Activated CD4-positive, alpha-beta T cell treated with anti-CD3 and anti-CD28 coated beads, Interleukin-2, Interleukin-6, amounts not matched to agents 100 ng/mL and 50 ng/mL, durations not matched to agents 16 hours and 8 hours (primary cell): ENCODE measurements at places on chromosomes 4 and X.

- no peak for DNase-seq
Observed at GRCh38 chrX:153583433-153583832, 15.5 kb downstream of the CCNQ start.

- no peak for DNase-seq
Observed at GRCh38 chr4:23902222-23902804, 12.5 kb upstream of the PPARGC1A start.

DNA sequence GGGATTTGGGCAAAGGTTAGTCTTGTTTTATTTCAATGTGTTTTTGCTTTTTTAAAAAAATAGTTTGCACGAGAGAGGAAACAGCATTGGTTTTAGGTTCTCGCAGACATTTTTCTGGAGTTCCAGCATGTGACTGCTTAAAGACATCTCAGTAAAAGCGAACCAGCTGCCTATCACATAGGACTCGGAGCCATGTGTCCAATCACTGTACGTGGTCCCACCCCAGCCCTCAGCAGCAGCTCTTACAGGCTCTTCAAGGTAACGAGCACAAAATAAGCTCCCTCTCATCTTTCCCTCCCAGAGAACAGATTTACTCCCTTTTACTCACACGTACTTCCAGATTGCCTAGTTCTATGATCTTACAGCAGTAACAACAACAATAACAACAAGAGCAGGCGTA lies 68.7 kb downstream of the MCF2 start:
- DNase-seq = no peak

DNA sequence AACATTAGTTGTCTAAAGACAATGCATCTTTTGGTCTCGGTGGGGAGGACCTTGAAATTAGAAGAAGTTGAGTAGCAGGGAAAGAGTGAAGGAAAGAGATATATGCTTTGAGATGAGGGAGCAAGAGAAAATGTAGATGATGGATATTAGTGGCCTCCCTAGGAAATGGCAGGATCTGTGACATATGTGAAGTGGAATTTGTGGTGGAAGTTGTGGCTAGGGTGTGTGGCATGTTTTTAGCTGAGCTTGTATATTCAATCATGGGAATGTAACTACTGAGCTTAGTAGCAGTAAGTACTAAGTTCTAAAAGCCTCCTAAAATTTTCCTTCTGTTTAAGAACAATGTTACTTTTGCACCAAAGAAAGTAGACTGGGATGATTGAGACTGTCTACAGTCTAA lies 382.8 kb upstream of the CTSO start:
- no peak for DNase-seq

DNA sequence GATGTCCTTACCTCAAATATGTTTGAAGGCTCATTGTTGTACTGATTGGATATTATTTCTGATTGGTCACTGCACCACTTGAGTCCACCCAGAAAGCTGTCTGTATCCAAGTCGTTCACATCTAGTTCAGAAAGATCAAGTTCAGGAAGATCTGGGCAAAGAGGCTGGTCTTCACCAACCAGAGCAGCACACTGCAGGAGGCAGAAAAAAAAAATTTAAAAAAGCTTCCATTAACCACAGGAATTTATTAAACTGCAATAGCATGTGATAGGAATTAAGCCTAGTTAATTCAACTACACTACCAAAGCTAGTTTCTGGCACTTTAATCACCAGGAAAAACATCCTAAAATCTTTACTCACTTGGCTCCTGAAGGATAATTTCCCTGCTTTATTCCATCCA lies 5.1 kb downstream of the PPARGC1A start:
- no peak for DNase-seq

- no peak for DNase-seq
Observed at GRCh38 chr4:517061-517805, 18.2 kb downstream of the PIGG start.

DNA sequence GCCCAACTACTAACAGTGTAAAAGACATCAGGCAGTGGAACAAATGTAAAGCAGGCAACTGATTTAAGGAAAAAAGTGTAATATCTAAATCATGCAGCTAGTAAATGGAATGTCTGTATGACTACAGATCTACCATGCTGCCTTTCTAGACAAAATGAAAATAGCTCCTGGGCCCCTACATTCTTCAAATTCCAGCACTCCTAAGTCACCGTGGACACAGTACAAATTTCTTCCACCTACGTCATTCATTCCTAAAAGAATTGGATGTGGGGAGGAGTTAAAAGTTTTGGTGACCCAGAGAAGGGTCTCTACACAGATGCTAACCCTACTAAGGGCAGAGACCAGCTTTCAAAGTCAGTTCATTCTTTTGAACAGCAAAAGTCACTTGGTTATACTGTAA lies 137.2 kb upstream of the ARHGEF9 start:
- no peak for DNase-seq

DNA sequence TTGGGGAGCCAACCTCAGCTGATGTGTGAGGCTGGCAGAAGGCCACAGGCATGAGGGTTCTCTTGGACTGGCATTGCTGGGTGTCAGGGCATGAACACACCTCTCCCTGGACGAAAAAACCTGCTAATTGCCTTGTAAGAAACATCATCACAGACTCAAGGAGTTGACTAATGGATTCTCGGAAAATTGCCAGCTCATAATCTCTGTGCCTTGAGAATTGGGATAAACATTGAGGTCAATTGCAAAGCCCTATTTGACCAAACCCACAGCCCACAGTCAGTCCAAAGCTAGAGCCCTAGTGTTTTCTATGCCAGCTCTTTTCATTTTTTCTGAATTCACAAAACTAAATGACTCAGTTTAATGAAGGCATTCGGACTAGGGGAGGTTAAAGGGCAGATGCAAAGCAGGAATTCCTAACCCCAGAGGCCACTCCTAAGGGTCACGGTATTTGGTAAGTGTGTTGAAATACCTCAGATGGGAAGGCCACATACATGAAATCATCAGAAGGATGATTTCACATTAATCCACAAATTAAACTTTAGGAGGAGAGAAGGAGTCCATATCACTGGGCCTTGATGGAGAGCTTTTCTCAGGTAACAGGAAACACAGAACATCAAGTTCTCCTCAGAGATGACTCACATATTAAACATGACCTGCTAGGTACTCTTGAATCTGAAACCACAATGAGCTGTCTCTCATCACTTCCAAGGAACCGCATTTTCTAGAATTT lies 39.0 kb upstream of the RASL11B start:
- DNase-seq = peak; percentile 71

- DNase-seq = no peak
Observed at GRCh38 chr4:7767966-7768365, 171.7 kb downstream of the AFAP1 start.

DNA sequence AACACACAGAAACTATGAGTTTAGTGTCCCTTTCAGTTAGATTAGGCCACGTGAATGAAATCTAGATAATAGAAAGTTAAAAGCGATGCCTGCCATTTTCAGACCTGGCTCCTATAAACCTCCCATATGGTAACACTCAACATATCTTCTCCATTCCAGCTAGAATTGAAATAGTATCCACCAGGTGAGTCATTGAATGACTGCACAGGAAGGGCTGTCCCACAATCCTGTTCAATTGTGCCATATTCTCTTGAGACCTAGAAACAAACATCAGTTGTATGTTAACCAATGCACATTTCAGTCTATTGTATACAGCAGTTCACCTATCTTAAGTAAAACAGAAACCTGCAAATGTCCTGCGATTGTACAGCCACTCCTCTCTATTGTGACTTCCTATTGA lies 659.3 kb upstream of the SLIT2 start:
- no peak for DNase-seq

DNA sequence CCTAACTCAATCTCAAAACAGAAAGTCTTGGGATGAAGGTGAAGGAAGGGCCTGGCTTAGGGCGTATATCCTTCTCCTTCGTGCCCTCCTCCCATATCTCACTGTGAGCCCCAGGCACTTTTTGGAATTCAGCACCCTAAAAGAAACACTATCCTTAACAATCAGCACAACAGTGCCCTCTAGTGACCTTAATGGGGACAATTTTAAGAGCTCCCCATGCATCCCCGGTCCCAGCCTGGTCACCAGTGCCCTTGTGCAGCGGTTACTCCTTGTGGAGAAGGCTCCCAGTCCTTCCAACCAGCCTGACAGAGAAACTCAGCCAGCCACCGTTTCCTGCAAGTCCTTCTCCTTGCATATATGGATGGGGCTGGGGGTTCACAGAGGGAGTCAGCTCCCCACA lies 4.2 kb downstream of the PAK3 start:
- DNase-seq = peak; percentile 63

DNA sequence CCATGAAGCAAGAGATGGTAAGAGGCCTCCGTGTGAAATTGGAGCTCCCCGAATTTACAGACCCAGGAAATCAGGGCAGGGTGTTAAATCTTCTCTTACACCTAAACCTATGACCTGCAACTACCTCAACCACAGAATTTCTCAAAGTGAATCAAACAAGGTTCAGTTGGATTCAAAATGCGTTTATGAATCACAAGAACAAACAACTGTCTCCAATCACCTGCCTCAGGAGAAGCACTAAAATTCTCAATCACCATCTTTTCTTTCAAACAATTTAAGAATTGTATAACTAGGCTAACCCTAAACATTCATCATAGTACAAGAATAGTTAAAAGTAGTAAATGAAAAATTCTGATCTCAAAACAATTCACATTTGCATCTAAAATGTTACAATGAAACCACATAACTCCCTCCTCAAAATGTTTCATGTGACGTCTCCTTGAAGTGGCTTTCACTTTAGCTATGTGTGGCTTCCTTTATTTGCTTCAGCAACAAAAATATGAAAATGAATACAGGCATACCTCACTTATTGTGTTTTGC lies 19.2 kb downstream of the PPP3CA start:
- peak; percentile 83 for DNase-seq
